ENCODE measurements at places on chromosomes 12 and 14.

GRCh38 chr12:47762850-47763465 is 4.3 kb upstream of the RAPGEF3 start:
- no peak for DNase-seq

DNA sequence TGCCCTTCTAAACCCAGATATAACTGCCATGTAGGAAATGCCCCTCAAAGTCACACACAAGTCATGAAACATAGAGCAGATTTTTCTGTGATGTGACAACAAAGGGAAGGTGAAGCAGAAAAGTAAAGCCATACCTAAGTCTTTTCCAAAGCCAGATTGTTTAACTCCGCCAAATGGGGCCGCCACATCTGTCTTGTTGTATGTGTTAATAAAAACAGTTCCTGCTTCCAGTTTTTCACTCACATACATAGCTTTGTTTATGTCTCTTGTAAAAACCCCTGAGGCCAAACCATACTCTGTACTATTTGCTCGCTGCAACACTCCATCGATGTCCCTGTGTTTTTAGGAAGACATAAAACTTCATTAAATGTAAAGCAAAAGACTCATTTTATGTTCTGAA is 40.3 kb downstream of the NOPCHAP1 start:
- DNase-seq = no peak

- no peak for DNase-seq
Measured at GRCh38 chr14:100536721-100537445, 50.3 kb downstream of the BEGAIN start.

GRCh38 chr14:94373708-94374107 is 14.7 kb downstream of the SERPINA1 start:
- DNase-seq = no peak

- no peak for DNase-seq
Measured at GRCh38 chr14:104051092-104051813, 34.2 kb upstream of the ASPG start.

- DNase-seq = no peak
Measured at GRCh38 chr12:88153959-88154358, 11.9 kb downstream of the TMTC3 start.

DNA sequence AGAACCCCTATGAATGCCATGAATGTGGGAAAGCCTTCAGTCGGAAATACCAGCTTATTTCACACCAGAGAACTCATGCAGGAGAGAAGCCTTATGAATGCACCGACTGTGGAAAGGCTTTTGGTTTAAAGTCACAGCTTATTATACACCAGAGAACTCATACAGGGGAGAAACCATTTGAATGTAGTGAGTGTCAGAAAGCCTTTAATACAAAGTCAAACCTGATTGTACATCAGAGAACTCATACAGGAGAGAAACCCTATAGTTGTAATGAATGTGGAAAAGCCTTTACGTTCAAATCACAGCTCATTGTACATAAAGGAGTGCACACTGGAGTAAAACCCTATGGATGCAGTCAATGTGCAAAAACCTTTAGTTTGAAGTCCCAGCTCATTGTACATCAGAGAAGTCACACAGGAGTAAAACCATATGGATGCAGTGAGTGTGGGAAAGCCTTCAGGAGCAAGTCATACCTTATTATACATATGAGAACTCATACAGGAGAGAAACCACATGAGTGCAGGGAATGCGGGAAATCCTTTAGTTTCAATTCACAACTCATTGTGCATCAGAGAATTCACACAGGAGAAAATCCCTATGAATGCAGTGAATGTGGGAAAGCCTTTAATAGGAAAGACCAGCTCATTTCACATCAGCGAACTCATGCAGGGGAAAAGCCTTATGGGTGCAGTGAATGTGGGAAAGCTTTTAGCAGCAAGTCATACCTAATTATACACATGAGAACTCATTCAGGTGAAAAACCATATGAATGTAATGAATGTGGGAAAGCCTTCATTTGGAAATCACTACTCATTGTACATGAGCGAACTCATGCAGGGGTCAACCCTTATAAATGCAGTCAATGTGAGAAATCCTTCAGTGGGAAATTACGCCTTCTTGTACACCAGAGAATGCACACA is 22.3 kb downstream of the ZNF268 start:
- no peak for DNase-seq

GRCh38 chr12:117240081-117240755 is 49.9 kb upstream of the FBXO21 start:
- no peak for DNase-seq

DNA sequence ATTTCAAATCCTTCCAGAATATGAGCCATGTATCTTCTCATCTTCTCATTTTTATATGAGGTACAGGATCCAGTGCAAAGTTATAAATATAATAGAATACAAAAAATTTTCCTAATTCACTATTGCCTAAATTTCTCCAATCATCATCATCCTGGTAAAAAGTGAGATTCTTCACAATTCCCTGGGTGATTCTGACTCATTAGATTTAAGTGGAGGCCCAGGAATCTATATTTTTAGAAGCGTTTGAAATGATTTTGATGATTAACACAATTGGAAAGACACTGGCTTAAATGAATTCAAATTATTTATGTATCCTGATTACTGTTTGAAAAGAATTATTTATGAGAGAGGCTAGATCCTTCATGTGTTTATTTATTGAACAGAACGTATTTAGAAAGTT is 380.3 kb upstream of the PDE3A start:
- no peak for DNase-seq

DNA sequence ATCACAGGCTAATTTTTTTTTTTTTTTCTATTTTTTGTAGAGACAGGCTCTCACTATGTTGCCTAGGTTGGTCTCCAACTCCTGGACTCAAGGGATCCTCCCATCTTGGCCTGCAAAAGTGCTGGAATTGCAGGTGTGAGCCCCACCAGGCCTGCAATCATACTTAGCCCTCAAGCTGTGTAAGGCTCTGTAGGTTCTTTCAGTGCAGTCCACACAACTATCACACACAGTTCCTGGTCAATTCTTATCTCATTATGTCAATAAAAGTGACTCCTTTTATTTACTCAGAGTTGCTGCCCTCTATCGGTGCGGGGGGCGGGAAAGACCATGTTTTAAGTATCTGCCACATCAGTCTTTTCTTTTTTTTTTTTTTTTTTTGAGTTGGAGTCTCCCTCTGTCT is 29.0 kb downstream of the SLC2A3 start:
- no peak for DNase-seq

GRCh38 chr12:104130760-104131159 is 7.2 kb downstream of the NFYB start:
- no peak for DNase-seq

DNA sequence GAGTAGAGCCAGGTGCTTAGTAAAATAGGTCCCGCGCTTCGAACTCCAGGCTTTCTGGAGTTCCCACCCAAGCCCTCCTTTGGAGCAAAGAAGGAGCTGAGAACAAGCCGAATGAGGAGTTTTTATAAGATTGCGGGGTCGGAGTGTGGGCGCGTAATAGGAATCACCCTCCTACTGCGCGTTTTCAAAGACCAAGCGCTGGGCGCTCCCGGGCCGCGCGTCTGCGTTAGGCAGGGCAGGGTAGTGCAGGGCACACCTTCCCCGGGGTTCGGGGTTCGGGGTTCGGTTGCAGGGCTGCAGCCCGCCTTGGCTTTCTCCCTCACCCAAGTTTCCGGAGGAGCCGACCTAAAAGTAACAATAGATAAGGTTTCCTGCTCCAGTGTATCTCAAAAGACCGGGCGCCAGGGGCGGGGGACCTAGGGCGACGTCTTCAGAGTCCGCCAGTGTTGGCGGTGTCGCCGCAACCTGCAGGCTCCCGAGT is 3.6 kb downstream of the SSTR1 start:
- DNase-seq = no peak

DNA sequence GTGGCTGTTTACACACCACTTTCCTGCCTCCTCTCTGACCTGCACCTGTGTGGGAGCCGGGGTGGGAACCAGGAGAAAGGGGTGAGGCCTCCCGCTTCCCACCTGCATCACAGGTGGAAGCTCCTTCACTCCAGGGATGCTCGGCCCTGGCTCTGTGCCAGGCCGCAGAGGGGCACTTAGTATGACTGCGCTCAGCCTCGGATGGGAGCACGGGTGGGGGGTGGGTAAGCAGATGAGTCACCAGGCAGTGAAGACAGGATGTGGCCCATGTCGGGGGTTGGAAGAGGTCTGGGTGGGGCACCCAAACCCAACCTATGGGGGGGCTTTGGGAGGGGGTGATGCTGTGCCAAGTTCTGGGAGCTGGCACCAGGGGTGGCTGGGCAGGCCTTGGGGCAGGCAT is 7.4 kb upstream of the CYP46A1 start:
- no peak for DNase-seq

DNA sequence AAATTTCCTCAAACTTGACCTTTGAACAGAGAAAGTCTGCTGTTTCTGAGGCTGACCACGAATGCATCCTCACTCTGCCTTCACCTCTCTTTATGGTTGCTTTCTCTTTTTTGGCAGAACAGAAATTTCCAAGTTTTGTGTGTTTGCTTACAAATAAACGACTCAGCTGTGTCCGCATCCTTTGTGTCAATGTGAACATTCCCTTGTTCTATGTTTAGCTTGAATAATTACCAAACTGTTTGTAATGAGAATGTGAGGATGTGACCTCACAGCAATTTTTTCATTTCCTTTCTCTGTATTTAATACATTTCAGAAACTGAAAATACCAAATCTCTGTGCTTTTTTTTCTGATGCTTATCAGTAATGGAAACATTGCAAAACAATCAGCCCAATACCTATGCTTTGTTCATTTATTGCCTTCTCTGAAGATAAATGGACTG is 410.9 kb downstream of the EGLN3 start:
- no peak for DNase-seq

DNA sequence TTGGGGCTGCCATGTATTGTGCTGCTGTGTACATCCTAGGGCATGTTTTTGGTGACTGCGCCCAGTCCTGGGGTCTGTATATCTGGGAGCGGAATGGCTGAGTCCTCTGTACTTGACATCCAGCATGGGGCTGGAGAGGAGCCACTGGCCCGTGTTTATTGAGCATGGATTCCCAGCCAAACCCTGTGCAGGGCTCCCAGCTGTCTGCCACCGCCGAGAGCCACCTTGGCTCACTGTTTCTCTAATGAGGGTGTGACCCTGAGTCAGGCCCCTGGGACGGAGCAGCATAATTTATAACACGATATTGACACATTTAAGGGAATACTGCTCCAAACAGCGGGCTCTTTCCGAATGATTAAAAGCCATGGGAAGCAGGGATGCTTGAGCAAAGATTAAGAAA is 211.5 kb upstream of the PWP1 start:
- DNase-seq = no peak

- no peak for DNase-seq
Measured at GRCh38 chr12:42873401-42873800, 283.9 kb upstream of the PRICKLE1 start.

GRCh38 chr14:76376878-76377734 is 1.2 kb downstream of the ESRRB start:
- DNase-seq = no peak

GRCh38 chr14:102525219-102525928 is 15.8 kb upstream of the ANKRD9 start:
- DNase-seq = no peak

GRCh38 chr12:131903270-131904255 is 9.1 kb downstream of the ULK1 start:
- DNase-seq = no peak

- no peak for DNase-seq
Measured at GRCh38 chr14:77660754-77661153, 44.3 kb upstream of the SPTLC2 start.

All from activated CD8-positive, alpha-beta memory T cell treated with anti-CD3 and anti-CD28 coated beads for 48 hours (primary cell).